Stimulated activated CD8-positive, alpha-beta memory T cell treated with anti-CD3 and anti-CD28 coated beads, Interleukin-4, amount 100 ng/mL, for 1 hour (primary cell): ENCODE measurements at places on chromosomes 1 and 21.

GRCh38 chr1:59163268-59164092, 133.4 kb upstream of the FGGY start:
- no peak for DNase-seq

DNA sequence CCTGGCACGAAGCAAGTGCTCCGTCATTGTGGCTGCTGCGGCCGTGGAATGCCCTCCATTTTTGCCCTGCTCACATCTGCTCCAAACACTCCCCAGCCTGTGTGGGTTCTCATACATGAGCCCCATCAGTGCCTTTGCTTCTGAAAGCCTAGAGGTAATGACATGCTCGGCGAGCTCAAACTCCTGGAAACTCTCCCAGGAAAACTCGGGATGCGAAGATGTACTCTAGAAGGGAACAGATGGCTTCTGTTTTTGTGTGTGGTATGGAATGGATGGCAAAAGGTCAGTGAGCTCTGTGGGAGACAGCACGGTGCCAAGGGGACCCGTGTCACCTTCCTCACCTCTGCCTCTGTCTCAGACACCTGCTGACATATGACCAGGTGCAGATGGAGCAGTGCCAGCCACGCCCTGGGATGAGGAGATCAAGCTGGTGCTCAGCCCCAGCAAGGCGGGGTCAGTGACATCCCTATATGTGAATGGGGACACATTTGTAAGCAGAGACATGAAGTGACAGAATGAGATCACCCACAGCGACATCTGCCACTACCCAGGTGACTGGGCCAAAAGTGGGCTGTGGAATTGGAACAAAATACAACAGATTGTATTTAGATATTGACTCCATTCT, 84.1 kb upstream of the COX20 start:
- no peak for DNase-seq

GRCh38 chr21:45992301-45993209, 11.0 kb downstream of the COL6A1 start:
- no peak for DNase-seq

DNA sequence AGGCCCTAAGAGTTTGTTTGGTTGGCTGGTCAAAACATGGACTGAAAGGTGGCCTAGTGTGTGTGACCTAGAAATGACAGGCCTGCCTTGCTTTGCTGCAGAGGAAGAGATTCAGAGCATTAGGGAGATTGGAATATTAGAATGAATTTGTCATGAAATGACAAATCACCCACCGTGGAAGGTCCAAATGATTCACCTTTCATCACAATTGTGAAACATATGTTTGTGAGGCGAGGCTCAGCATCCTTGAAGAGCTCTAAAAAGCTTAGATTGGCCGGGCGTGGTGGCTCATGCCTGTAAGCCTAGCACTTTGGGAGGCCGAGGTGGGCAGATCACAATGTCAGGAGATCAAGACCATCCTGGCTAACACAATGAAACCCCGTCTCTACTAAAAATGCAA, 5.5 kb downstream of the LCE1B start:
- no peak for DNase-seq

DNA sequence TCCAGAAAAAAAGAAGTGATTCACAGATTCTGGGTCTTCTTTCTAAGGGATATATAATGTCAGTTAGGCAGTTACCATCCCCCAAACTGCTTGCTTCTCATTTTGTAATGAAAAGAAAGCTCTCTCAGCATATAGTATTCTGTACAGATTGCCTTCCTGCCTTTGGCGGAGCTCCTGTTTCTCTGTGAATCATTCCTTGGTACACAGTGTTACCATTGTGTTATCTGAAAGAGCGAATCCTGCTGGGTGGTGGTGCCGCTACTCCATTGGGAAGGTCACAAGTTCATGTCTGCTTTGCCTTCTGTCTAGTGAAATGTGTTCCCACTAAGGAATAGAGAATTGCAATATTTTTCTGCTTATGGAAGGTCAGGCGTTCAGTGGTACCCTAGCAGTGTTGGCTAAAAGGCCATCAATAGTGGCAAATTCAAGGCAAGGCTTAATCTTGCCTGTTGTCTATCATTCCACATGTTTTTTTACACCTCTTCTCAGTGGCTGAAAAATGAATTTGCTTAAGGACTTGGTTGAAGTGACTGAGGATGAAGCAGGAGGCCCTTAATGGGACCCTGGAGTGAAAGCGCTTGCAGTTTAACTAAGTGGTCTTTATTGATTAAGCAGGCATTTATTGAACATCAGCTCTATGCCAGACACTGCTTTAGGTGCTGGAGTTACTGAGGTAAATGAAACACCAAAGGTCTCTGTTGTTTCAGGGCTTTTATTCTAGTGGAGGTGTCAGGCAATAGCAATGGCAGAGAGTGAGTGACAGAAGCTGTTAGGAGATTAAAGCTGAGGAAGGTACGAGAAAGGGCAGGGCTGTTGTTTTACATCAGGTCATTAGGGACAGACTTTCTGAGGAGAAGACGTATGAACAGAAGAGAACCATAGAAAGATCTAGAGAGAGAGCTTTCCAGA, 186.7 kb downstream of the PDE4B start:
- no peak for DNase-seq

- no peak for DNase-seq
Observed at GRCh38 chr1:230152999-230153398, 86.0 kb downstream of the GALNT2 start.

DNA sequence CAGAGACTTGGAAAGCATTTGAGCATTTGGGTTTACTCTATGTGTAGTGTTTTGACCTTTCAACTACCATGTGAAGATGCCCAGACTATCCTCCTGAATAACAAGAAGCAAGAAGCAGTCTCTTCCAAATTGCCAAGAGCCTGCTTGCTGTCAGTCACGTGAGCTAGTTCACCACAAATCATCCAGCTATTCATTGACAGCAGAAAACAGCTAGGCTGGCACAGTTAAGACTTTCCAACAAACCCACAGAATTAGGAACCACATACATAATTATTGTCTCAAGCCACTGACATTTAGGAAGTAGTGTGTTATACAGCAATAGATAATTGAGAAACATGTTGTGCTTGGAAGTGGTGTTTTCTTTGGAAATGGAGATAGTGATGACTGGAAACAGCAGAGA, 1652.0 kb downstream of the NCAM2 start:
- DNase-seq, result no peak

DNA sequence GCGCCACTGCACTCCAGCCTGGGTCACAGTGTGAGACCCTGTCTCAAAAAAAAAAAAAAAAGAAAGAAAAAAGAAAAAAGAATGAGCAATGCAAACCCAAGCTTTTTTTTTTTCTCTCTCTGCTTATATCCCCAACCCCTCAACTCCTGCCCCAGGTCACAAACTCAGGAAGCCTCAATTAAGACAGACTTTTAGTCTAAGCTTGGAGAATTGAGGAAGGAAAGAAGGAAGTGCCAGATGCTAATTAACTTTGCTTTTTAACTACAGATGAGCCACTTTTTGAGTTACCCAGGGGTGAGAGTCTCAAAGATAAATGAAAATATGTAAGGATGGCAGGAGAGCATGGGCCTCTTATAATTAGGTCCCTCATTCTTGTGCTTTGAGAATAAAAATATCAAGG, 33.3 kb downstream of the PIK3CD start:
- no peak for DNase-seq

- DNase-seq, result no peak
Observed at GRCh38 chr1:225907341-225907740, 16.7 kb downstream of the PYCR2 start.

- DNase-seq, result no peak
Observed at GRCh38 chr21:14911351-14911750, 153.4 kb downstream of the NRIP1 start.

- DNase-seq, result no peak
Observed at GRCh38 chr1:39672551-39672947, 642 bp upstream of the NT5C1A start.

DNA sequence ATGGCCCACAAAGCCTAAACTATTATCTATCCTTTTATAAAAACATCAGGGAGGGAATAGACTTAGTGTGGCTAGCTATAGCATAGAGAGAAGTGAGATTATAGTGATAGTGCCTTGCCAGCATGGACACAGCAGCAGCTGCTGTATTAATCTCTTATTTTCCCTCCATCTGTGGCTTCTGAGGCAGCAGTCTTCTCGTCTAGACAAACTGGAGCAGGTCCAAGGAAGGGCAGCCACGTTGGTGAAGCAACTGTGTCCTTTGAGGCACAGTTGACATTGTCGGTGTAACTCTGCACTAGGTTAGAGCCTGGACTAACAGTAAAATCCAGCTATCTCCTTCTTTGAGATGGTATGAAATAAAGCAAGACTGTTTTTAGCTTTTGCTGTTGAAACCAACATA, 131.3 kb downstream of the CACHD1 start:
- DNase-seq, result no peak

- no peak for DNase-seq
Observed at GRCh38 chr1:154471304-154471703, 30.7 kb upstream of the TDRD10 start.

DNA sequence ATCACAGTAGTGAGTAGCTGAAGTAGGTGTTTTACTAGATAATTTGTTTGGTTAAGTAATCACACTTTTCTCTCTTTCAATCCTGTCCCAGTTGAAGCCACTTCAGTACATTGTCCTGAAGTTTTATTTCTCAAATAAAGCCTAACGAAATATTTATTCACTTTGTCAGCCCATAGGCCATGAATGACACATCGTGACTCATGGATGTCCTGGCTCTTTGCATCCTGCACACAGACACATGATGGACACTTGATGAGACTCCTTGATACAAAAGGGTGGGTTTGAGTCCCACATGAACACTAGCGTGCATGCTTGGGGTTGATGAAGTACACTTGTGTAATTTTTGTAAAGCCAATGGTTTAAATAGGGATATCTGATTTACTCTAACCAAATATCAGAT, 22.7 kb upstream of the LAMC2 start:
- DNase-seq, result no peak

DNA sequence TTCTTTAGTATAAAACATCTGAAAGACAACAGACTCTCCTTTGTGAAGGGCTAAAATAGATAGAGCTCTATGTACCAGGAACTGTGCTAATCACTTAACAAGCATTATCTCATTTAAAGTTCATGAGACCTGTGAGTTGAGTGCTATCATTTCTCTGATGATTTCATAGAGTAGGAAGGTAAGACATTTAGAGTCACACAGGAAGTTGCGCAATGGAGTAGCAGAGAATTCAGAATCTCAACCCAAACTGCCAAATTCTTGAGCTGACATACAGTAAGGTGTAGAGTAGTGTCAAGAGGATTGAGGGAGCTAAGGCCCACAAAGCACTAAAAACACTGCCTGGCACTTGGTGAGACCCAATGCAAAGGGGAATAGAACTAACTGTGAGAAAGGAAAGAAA, 384.3 kb downstream of the NTNG1 start:
- no peak for DNase-seq

DNA sequence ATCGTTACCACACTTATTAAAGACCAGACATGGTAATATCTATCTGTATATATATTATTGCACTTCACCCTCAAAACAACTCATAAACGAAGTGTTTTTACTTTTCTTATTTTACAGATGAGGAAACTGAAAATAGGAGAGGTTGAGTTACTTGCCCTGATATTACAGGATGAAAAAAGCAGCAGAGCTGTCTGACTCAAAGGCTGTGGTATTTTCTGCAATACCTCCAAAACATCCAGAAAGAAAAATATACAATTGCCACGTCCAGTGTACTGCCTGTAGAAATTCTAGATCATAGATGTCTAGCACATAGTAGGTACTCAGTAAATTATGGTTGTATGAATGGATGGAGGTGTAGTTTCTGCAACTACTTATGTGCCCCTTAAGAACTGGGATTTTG, 5.2 kb upstream of the TARBP1 start:
- no peak for DNase-seq

- no peak for DNase-seq
Observed at GRCh38 chr1:175287377-175287776, 94.8 kb upstream of the KIAA0040 start.

DNA sequence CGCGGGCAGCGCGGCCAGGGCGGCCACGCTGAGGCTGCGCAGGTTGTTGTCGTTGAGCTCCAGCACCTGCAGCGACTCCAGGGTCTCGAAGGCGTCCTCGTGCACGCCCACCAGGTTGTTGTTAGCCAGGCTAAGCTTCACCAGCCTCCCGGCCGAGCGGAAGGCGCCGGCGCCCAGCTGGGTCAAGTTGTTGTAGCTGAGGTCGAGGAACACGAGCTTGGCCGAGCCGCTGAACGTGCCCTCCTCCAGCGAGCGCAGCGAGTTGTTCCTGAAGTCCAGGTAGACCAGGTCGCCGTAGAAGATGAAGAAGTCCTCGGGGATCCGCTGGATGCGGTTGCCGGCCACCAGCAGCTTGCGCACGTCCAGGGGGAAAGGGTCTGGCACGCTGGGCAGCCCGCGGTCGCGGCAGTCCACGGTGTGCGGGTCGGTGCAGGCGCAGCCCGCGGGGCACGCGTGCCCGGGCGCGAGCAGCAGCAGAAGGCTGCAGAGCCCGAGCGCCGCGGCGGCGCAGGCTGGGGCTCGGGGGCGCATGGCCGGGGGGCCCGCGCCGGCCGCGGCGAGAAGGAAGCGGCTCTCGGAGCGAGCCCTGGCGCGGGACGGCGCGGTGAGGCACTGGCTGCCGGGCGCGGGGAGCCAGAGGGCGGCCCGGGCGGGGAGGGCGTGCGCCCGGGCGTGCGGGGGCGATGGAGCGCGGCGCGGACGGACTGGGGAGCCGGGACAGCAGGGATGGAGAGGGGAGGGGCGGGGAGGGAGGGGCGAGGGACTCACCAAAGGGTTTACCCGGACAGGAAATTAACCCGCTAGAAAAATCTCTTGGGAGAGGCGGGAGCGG, 524 bp downstream of the LRRC38 start:
- no peak for DNase-seq

DNA sequence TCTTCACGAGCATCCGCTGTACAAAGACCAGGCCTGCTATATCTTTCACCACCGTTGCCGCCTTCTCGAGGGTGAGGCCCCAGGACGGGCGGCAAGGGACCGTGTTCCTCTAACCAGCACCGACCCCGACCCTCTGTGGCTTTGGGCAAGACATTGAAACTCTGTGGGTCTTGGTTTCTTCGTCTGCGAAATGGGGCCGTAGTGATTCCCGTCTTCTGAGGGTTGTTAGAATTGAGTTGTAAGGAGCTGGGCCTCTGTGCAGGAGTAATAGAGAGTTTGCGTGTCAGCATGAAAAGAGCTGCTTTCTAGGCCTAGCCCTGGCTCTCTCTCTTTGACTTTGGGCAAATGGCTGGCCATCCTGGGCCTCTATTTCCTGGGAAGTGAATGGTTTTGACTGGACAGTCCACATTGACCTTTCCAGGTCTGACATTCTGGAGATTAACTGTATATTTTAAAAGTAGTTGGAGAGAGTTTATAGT, 591 bp downstream of the MRPL37 start:
- no peak for DNase-seq

DNA sequence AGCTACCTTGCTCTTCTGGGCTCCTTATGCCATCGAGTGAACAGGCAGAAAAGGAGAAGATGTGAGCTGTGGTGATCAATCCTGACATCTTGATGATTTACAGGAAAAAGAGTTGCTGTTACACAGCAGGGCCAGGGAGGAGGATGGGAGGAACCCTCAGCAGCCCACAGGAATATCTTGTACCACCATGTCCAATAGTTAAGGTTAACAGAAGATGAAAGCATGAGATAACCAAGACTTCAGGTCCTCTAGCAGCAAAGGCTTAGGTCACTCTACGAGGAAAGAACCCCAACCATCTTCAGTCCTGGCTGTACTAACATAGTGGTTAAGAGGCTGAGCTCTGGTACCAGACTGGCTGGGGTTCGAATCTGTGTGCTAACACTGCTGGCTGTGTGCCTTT, 12.1 kb upstream of the SELENBP1 start:
- no peak for DNase-seq
